DMS79 treated with DMSO at 0.1 percent for 48 hours (cell line): ENCODE measurements at places on chromosomes 6 and 20.

GRCh38 chr6:156699017-156699421 is 78.2 kb upstream of the ARID1B start:
- no peak for DNase-seq

DNA sequence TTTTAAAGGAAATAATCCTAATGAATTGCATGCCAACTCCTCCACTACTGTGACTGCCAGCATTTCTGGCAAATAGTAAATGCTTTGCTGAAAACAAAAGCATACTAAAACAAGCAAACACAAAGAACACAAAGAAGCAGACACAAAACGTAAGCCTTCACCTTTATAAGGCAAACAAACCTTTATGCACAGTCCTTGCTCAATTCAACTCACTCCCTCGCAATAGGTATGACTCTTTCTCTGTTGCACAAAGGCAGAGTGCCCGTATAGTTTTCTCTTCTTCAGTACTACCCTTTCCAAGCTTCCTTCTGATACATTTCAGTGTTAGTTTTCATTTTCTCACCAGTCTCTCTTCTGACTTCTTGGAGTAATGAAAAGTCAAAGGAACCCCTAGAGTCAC is 63.9 kb downstream of the PDE10A start:
- DNase-seq, result no peak

DNA sequence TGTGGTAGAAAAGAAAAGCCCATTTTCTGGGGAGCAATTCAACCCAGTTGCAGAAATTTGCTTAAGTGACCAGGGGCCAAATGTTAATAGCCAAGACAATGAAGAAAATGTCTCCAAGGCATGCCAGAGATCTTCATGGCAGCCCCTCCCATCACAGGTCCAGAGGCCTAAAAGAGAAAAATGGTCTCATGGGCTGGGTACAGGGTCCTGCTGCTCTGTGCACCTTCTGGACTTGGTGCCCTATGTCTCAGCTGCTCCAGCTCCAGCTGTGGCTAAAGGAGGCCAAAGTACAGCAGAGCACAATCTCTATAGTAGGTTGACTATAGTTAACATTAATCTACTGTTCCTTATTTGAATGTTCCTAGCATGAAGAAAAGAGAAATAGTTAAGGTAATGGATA is 44.7 kb downstream of the FRK start:
- DNase-seq, result no peak

- DNase-seq, result no peak
Measured at GRCh38 chr6:169452869-169453620, 199.4 kb upstream of the THBS2 start.

- no peak for DNase-seq
Measured at GRCh38 chr20:41098703-41099250, 38.6 kb upstream of the PLCG1 start.

DNA sequence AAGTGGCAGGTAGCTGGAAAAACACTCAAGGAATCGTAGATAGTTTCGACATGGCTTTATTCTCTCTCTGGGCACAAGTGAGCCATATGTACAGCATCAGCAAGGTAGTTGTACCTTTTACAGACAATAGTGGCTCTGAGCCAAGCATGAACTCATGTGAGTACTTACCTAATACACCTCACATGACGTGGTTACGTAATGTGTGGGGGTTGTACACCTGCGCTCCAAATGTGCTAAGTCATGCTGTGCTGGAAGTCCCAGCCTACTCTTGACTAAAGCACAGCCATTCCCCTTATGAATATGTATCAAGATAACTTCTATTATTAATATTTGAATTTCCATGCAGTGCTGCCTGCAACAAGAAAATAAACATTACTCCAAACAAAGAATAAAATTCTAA is 78.8 kb upstream of the HMGN3 start:
- DNase-seq, result no peak

DNA sequence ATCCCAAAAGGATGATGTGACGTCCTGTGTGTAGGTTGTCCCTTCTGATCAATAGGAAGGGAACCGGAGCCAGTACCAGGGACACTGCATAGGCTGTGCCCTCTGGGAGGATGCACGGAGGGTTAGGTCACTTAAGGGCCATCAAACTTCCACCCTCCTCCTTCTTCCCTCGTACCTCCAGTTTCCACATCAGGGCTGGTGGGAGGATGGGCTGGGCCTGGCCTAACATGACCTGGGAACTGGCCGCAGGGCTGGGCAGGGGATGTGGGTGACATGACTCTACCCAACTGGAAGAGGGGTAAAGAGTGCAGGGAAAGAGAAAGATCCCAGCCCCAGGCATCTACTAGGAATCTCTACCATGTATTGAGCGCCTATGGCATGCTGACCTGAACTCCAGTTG is 46.2 kb upstream of the MDGA1 start:
- no peak for DNase-seq

- no peak for DNase-seq
Measured at GRCh38 chr6:145534989-145535388, 200.3 kb downstream of the EPM2A start.

DNA sequence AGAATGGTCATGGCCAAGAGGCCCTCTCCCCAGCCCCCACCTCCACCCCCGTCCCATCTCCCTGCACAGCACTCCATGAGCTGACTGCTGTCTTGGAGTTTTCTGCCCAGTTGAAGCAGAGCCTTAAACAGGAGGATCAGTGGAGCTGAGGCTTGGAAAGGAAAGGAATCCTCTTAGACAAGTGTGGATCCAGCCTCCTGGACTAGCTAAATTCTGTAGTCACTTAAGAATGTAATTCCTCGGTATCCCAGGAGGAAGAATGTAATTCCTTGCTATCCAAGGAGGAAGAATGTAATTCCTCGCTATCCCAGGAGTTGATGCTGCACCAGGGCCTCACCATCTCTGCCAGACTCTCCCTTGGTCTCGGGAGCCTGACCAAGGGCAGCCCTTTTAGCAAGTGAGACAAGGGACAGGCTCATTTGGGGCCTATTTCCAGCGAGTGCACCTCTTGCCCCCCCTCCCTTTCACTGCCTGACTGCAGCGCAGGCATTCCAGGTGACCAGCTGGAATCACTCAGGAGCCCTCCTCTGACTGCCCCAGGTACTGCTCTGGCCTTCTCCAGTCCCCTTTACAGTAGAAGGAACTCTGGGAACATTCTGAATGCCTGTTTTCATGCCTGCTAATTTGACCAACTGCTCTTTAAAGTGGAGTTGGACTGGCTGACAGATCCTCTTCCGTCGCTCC is 76.2 kb downstream of the TCP11 start:
- DNase-seq, result no peak

- DNase-seq, result no peak
Measured at GRCh38 chr6:29517245-29517644, 29.5 kb upstream of the MAS1L start.

- DNase-seq, result peak; percentile 72
Measured at GRCh38 chr20:3165473-3166337, 6.0 kb upstream of the FASTKD5 start.

DNA sequence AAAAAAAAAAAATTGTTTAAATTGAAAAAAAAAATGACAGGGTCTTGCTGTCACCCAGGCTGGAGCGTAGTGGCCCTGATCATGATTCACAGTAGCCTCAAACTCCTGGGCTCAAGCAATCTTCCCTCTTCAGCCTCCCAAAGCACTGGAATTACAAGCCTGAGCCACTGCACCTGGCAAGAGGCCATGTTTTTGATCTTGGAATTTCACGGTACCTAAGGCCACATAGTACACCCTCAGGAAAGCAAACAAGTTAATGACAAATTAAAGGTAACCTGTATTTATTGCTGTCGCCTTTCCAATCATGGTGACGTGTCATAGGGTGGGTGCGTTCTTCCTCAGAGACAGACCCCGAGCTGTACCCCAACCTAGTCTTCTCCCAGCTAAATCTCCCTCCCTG is 79.2 kb downstream of the LINC00237 start:
- DNase-seq, result no peak

GRCh38 chr6:3251462-3252314 is 7.1 kb upstream of the PSMG4 start:
- peak; percentile 56 for DNase-seq

DNA sequence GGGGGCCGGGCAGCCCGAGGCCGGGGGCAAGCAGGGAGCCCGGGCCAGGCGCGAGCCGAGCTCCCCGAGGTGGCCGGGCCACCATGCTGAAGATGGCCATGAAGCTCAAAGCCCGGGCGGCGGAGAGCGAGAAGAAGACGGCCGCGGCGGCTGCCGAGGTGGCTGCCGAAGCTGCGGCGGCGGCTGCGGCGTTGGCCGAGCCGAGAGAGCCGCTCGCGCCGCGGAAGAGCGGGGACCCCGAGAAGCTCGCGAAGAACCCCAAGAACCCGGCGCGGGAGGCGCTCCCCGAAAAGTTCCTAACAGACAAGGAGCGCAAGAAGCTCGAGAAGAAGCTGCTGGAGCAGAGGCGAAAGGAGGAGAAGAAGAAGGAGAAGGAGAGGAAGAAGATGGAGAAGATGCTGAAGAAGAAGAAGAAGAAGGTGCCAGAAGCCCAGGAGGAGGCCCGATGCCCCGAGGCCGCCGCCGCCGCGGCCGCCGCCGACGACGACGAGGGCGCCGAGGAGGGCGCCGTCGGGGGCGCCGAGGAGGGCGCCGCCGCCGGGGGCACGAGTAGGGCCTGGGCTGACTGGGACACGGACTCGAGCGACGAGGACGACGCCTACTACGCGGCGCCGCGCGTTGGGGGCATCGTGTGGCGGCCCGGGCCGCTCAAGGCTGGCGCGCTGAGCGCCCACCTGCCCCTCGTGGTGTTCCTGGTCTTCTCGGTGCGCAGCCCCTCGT is 37.4 kb downstream of the GNAS start:
- no peak for DNase-seq

- no peak for DNase-seq
Measured at GRCh38 chr20:63326314-63327230, 33.6 kb downstream of the COL20A1 start.

DNA sequence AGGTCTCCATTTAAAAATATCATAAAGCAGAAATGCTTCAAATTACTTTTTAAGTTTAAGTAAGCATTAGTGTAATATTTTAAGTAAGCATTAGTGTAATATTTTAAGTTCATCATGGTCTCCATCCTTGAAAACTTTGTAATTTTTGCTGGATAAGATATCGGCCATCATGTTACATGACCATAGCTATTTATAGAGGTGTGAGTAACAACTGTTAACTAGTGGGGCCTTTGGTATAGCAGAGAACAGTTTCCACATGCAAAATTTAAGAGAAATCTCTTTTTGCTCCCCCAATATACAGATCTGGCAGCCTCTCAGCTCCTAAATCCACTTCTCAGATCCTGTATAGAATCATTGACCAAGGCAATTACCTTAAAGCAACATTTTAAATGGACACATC is 468 bp downstream of the TRDN start:
- no peak for DNase-seq

- DNase-seq, result no peak
Measured at GRCh38 chr6:166087852-166088251, 79.8 kb downstream of the TBXT start.

DNA sequence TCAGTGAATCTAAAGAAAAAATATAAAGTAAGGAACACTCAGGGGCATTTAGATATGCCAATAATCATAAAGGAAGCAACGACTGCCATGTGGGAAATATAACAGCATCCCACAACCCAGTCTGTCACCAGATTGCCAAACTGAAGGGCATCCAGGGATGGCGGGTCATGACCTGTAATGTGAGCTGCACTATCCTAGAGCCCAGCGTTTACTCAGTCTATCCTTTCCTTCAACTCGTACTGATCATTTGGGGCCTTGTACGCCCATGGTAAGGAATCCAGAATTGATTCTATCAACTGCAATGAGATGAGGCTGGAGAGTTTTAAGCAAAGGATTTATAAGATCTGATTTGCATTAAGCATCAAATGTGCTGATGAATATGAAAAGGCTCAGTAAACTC is 5.3 kb downstream of the TRPC4AP start:
- DNase-seq, result no peak

- no peak for DNase-seq
Measured at GRCh38 chr20:22924949-22925612, 110.0 kb upstream of the SSTR4 start.

DNA sequence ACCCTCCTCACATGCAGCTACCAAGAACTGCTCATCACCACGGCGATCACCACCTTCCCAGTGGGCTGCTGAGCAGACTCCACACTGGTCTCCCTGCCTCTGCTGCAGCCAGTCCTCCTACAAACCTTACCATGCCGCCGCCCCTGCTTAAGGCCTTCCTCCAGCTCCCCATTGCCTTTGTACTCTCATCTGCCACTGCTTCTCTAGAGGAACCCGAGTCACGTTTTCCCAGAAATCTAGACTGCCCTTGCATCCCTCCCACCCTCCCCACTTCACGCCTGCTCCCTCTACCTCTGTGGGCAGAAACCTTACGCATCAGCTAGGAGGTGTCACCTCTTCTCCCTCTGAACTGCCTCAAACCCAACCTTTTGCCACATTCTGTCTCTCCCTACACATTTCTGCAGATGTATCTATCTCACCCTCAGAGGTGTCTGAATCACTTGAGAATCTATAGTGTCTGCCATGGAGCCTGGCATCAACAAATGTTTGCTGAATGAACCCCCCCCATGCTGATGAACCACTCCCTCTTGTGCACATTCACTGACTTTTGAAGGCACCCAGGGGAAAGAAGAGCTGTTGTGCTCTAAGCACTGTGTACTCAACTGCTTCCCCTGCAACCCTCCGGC is 4.3 kb downstream of the E2F1 start:
- DNase-seq, result no peak

GRCh38 chr6:50819466-50819903 is 814 bp downstream of the TFAP2B start:
- no peak for DNase-seq

GRCh38 chr6:35897036-35897435 is 23.9 kb downstream of the SRPK1 start:
- no peak for DNase-seq

DNA sequence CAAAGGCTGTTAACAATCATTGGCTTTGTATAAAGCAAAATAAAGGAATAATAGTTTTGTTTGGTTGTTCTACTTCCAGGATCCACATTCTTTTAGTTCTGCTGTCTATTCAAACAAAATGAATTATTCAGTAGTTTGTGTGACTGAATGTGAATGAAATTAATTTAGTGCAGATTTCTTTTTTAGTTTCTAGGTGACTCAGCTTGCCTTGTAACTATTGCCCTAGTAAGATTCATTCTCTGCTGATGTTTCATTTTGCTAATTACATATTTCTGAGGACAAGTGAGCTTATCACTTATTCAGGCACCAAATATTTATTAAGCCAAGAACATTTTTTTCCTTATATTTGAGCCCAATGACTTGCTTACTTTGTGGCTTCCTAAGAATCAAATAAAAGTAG is 46.5 kb upstream of the RIPOR2 start:
- DNase-seq, result no peak

DNA sequence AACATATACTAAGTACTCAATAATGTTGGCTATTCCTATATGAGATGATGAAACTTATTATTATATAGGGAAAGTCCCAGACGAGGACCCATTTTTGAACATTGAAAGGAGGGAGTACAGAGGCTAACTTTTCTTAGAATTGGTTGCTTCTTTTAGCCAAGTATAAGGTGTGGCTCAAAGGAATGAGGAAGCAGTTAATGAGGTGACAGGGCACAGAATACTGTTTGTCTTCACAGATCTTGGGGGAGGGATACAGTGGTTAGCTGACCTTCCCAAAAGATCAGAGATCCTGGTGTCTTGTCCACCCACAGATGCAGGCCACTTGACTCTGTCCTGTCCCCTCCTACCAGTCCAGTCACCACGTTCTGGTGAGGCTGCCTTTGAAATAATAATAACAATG is 67.8 kb upstream of the EPB41L1 start:
- DNase-seq, result no peak

GRCh38 chr6:109467696-109468095 is 12.1 kb upstream of the MICAL1 start:
- no peak for DNase-seq
